ENCODE measurements at places on chromosomes 7 and 10.

- no peak for DNase-seq
Measured at GRCh38 chr10:70341016-70341415, 41.4 kb downstream of the LRRC20 start.

DNA sequence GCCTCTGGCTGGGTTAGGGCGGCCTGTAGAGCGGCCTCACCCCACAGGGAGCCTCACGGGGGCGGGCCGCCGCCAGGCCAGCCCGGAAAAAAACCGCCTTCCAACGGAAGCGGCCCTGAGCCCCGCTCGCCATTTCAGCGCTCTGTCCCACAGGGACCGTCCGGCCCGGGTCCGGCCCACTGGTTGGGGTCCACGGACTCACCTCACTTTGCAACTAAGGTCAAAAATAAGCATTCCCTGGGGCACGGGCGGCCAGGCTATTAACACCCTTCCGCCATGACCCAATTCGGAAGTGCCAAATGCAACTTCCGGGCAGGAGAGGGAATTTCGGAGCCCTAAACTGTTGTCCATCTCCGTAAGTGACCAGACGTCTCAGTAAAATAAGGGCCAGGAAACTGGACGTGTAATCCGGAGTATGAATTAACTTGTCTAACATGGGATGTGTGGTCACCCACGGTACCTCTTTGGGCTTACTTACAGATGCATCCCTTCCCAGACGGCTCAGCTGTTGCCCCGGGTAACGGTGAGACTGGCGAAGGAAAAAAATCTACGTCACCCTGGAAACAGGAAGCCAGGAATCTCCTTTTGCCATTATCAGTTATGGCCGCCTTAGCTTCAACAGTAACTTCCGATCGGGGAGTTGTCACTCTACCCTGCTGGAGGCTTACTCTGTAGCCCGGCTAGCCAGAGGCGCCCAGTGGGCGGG, at the start of gene BBIP1:
Gene BBIP1, minus strand, starts transcription at position 538 of the 706 bp plus-strand sequence. CDS start 1,023 bp downstream, outside the sequence.
- peak; percentile 97 for DNase-seq

DNA sequence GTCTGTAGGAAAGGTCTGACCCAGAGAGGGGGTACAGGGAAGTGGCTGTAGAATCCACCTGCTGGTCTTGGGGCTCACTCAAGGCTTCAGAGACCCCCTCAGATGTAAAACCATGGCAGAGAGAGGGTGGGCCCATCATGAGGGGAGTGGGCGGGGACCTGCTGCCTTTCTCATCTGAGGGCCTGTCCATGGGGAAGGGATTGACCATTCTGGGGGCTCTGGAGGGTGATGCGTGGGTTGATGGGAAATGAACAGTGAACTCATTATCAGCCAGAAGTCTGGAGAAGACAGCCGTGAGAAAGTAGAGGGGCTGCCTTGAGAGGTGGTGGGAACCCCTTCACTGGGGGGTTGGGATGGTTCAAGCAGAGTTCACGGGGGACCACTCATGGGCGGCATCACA, 66.8 kb downstream of the MINDY4 start:
- no peak for DNase-seq

DNA sequence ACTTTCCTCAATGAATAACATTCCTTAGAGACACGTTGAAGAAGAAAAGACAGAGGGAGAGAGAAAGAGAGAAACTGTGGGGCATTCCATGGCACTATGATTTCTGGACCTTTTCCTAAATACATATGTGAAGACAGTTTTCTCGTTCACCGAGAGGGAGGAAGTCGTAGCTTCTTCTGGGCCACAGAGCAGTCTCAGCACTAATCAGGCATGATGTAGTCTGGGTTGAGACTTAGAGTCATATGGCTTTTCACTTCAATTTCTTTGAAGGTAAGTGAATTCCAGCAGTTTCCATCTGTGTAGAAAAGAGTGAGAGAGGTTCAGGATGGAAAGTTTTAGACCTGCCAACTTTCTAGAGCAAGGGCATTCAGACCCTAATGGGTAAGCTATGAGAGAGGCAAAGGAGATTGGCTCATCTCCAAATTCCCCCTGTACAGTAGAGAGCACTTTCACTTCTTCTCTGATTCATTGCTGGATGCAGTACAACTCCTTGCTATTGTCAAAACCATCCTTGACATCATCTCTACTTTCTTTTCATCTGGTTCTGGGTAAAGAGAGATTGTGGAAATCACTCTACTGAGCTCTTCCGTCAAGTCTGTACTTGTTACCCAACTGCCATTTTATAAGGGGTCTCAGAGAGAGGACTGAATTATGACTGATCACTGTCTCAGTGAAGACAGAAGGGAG, 31.5 kb upstream of the OR9A4 start:
- DNase-seq: no peak

- DNase-seq: no peak
Measured at GRCh38 chr10:2929480-2930258, 137.7 kb upstream of the PFKP start.

DNA sequence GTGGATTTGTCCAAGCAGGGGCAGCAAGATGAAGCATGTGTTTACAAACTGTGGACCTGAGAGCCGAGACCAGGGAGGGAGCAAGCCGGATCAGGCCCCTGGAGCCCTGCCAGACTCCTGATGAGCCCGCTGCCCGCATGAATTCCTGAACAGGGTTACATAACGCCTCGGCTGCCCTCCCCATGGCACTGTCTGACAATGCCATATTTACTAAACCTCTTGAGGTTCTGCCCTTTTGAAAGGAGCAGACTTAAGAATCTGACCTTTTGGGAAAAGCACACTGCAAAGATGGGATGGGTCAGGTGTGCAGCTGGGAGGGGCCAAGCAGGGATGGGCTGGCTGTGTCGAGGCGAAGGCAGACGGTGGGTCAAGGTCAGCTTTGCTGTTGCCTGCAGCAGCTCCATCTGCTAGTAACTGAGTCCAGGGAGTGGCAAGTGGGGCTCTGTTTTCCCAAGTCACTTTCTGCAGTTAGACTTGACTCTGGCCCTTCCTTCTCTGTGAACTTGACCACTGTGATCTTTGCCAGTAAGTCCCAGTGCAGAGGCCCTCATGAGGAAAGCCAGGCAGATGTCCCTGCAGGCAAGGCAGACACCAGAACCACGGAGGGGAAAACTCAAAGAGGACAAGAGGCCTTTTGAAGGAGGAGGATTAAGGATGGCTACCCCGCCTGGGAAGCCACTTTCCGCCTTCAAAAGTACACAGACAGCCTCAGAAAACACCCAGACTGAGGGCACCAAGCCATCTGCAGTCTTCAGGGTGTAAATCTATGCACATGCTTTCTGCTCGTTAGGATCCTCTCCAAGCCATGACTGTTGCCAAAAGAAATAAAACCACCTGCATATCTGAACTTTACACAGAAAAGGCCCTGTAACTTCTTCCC, 175.8 kb downstream of the TNS3 start:
- no peak for DNase-seq

DNA sequence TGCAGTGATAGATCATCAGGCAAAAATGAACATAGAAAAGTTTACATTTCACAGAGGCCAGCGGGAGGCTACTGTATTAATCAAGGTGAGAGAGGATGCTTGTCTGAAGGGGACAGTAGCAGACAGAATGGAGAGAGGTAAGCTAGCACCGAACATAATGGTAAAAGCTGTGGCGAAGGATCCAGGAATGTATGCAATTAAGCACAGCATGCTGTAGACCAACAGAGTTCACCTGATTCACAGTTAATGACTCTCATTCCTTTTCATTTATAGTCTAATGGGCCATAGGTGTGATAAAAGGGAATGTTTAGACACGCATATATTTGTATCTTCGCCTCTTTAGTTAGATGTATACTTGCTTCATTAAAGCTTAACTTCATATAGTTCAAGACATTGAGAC, 150.9 kb upstream of the MBL2 start:
- no peak for DNase-seq

Data from stimulated activated CD8-positive, alpha-beta memory T cell treated with anti-CD3 and anti-CD28 coated beads, Interleukin-4, amount 100 ng/mL, for 1 hour (primary cell).